ENCODE measurements at places on chromosomes 13 and 19.

DNA sequence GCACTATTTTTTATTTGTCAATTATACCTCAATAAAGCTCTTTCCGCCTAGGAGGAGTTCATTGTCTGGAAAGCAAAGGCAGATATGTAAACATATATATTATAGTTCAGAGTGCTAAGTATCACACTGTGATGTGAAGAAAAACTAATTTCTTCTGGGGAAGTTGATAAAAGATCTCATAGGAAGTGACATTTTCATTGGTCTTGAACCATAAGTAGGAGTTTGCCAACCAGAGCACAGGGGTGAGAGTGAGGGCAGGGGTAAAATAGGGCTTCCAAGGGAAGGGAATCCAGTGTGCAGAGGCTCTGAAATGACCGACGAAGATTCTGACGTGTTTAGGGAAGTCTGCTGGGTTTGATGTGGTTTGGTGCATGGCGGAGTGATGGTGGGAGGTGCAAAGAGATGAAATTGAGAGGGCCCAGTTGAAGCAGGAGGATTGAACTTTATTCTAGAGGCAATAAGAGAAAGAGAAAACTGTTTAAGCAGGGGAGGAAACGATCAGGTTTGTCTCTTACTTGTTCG, 780 bp upstream of the GTF2F2 start:
- no peak for DNase-seq

DNA sequence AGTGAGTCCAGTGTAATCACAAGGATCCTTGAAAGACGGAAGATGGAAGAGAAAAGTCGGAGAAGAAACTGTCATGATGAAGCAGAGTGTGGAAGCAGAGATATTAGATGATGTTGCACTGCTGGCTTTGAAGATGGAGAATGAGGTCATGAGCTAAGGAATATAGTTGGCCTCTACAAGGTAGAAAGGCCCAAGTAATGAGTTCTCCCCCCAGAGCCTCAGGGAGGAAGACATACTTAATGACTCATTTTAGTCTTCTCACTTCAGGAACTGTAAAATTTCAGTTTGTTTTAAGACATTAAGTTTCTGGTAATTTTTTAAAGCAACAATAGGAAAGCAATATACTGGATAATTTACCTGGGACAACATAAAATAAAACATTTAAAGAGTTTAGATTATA, 1331.5 kb upstream of the PCDH20 start:
- no peak for DNase-seq

- DNase-seq = no peak
Observed at GRCh38 chr13:77339408-77339807, 12.5 kb upstream of the MYCBP2 start.

- DNase-seq = no peak
Observed at GRCh38 chr13:68176475-68176874, 946.3 kb upstream of the PCDH9 start.

DNA sequence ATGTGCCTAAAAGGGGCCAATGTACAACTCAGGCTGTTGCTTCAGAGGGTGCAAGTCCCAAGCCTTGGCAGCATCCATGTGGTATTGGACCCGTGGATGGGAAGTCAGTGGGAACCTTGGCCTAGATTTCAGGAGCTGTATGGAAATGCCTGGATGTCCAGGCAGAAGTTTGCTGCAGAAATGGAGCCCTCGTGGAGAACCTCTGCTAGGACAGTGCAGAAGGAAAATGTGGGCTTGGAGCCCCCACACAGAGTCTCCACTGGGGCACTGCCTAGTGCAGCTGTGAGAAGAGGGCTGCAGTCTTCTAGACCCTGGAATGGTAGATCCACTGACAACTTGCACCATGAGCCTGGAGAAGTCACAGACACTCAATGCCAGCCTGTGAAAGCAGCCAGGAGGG, 28.5 kb downstream of the GPC5 start:
- no peak for DNase-seq

DNA sequence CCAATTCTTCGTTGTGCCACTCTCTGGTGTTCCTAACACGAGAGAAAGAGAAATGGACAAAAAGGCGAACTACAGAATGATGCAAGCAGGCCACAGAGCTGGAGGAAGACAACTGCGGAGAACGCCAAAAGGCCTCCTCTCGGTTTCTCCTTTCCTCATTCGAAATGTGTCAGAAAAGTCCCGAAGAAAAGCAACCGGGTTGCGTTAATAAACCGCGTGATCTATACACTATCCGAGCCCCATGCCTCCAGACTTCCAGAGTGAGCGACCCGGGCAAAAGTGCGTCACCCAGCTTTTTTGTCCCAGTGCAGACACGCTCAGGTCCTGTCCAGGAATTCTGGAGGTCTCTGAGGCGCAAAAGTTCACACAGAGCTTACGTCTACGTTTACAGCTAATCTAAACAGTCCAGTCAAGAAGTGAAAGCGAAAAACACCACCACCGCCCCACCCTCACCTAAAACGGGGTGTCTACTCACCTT, 413 bp downstream of the N4BP2L2 start:
- no peak for DNase-seq

- DNase-seq = no peak
Observed at GRCh38 chr13:39263033-39263432, 224.8 kb downstream of the NHLRC3 start.

DNA sequence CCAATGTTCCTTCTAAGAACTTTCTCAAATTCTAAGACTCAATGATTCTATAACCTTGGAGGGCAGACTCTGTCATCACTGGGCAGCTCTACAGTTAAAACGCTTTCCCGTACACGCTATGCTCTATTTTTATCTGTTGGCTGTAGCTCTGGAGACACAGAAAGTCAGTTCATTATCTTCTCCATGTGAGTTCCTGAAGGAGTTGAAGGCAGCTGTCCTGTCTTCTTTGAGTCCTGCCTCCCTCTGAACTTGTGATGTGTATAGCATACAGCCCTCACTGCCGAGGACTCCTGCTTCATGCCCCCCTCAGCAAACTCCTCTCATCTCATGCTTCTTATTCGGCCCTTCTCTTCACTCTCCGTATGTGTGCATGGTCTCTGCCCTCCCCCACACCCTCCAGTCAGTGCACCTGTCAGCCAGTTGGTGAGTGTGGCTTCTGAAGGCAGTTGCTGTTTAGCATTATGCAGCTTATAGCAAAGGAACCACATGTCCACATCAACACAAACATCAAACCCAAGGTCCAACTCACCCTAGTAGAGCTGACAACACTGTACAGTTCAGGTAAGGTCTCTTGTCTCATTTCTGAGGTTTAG, 504.9 kb downstream of the DIAPH3 start:
- DNase-seq = peak; percentile 47

DNA sequence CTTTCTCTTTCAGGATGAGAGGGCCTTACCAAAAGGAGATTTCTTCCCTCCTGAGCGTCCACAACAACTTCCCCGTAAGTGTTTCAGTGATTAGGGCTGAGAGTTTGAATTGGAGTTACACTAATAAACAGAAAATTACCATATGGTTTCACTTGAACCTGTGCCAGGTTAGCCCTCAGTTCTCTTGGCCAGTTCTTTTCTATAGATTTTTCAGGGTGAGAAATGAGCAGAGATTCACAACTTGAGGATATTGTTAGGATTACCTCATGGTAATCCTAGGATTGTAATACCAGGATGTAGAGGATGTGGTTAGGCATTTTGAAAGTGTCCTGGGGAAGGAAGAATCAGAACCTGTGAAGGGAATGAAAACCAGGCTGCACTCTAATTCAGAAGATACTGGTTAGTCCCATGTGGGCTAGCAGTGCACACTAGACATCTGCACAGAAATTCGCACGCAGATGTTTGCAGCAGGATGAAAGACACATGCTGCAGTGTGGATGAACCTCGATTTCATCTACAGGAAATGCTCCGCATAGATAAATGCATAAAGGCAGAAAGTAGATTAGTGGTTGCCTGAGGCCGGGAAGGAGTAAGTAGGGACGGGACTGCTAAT, 24.1 kb downstream of the HNRNPM start:
- no peak for DNase-seq

- DNase-seq = no peak
Observed at GRCh38 chr13:28299916-28300315, 161.6 kb downstream of the PAN3 start.

GRCh38 chr13:82147526-82147925, 1734.7 kb downstream of the SLITRK1 start:
- DNase-seq = no peak

DNA sequence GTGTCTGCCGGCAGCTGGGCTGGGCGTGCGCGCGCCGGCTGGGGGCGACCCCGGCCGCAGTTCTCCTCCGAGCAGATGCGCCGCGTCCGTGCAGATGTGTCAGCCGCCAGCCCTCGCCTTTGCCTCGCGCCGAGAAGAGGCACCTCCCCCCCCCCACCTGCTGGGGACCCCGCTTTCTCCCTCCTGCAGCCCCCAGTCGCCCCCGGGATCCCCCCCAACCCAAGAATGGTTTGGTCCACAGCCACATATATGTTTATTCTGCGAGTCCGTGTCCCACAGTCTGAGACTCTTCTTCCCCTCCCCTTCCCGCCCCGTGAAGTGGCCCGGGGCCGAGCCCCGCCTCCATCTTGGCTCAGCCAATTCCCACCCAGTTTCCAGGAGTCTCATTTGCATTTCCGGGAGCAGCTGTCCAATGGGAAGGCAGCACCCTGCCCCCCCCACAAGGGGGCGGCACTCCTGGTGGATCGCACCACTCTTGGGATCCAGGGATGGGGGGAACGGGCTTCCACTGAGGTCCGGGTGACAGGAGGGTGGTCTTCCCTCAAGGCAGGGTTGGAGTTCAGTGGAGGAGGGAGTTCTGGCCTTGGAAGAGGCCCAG, 8.6 kb downstream of the ISOC2 start:
- no peak for DNase-seq

GRCh38 chr13:99323488-99323887, 16.3 kb upstream of the GPR183 start:
- DNase-seq = no peak

GRCh38 chr19:45324349-45324907, 1.8 kb upstream of the CKM start:
- DNase-seq = no peak

GRCh38 chr19:7772752-7773291, 9.8 kb downstream of the CLEC4M start:
- DNase-seq = no peak

DNA sequence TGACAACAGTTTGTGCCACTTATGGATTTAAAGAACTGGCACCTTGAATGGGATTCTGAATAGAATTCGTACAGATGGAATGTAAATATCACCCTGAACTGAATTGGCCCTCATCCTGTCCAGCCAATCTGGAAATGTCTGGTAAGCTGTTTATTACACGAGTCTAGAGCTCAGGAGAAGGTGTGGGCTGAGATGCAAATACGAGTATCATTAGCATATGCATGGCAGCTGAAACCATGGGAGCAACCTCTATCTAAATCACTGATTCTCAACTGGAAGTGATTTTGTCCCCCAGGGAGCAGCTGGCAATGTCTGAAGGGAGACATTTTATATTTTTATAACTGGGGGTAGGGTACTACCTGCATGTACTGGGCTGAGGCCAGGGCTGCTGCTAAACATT, 15.6 kb upstream of the VWA8 start:
- no peak for DNase-seq

DNA sequence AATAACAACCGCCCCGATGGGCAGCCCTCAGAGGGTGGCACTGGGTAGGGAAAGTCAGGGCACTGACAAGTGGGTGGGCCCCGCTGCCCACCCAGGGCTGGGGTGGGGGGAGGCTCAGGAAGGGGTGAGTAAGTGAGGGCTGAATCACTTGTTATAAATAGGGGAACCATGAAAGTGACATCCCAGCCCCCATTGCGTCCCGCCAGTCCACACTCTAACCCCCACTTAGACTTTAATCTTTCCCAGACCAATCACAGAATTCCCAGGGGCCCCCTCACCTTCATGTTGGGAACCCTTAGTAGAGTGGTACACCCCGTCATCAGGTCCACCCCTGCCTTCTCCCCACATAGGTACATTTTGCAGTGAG, 37.0 kb upstream of the NANOS3 start:
- no peak for DNase-seq

GRCh38 chr13:48626726-48627451, 26.8 kb upstream of the CYSLTR2 start:
- peak; percentile 14 for DNase-seq

- no peak for DNase-seq
Observed at GRCh38 chr19:7663706-7664105, 5.1 kb upstream of the RETN start.

DNA sequence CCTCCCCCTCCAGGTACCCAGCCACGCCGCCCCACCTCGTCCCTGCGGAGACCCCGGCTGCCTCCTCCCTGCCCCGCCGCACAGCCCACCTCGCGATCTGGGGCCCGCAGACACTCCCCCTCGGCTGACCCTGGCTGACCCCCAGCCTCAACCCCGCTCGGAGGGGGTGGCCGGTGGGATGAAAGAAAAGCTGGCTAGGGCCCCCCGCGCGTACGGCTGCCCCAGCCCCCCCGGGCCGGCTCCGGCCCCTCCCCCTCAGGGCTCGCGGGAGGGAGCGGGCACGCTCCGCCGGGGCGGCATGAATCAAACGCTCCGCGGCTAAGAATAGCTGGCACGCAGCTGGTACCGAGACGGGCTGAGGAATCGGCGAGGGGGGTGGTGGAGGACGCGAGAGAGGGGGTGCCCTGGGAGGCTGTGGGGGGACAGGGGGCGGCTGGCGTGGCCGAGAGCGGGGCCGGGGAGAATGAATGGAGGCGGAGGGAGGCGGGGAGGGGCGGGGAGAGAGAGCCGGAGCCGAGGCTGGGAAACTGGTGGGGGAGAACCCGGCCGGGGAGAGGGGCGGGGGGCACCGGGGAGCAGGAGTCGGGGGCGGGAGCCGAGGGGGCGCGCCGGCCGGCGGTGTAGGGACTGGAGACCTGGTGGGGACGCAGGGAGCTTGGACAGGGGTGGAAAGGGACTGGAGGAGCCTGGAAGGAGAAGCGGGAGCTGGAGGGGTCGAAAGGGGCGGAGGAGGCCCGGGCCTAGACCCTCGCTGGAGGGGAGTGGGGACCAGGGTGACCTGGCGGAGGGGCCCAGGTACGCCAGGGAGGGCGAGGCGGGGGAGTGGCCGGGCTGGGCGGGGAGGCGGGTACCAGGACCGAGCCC, 1.1 kb downstream of the SHANK1 start:
- DNase-seq = no peak

DNA sequence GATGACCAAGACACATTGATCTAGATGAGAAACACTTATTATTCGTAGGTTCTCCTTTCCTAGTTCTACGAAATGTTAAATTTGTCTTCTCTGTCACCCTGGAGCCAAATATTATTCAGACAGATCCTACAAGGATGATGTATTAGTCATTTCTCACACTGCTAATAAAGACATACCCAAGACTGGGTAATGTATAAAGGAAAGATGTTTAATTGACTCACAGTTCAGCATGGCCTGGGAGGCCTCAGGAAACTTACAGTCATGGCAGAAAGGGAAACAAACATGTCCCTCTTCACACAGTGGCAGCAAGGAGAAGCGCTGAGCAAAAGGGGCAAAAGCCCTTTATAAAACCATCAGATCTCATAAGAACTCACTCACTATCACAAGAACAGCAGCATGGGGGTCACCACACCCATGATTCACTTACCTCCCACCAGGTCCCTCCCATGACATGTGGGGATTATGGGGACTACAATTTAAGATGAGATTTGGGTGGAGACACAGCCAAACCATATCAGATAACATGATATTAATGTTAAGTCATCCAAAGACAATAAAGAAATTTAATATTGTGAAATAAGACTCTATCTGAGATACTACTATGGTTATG, 1248.8 kb upstream of the SLC10A2 start:
- no peak for DNase-seq

GRCh38 chr13:79079351-79079839, 326.7 kb downstream of the RBM26 start:
- no peak for DNase-seq

GRCh38 chr13:102974317-102975087, 91.7 kb downstream of the SLC10A2 start:
- DNase-seq = peak; percentile 70
